ENCODE measurements at places on chromosomes 11 and 22.
A peak's percentile ranks its signal among the peaks of the same experiment; 100 is the strongest.

GRCh38 chr11:1446623-1447022 lies 40.0 kb downstream of the MOB2 start:
- DNase-seq = no peak

- no peak for DNase-seq
These were observed 4.8 kb upstream of the CD248 start for GRCh38 chr11:66321606-66322005.

DNA sequence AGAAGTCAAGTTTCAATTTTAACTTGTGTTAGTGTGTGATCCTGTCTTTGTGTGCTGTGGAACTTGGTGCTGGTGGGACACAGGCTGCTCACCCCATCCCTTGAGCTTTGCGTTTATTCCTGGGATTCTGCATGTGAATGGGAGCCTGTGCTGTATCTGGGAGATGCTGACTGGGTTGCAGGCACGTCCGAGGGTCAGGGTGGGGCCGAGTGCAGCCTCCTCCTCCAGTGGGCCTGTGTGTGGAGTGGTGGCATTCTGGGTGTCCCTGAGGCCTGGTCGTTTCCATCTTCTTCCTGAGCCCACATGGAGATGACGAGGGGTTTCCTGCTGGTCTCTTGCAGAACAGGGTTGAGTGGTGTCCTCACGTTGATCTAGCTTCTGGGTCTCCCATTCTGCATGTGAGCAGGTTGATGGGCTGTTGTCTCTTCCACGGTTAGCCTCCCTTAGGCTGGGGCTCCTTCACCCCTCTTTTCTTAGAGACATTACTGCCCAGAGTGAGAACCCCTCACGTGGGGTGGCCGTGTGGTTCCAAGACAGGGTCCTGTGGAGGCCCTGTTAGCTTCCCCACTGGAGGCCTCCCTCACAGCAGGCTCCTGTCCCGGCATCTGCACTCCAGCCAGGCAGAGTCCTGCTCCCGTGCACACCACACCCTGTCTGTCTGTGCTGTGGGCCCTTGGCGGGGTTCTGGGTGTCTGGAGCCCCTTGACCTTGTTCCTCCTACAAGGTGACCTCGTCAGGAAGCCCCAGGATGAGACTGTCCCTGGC lies 4.9 kb downstream of the PTDSS2 start:
- DNase-seq = no peak

GRCh38 chr11:64687643-64688533 lies 35.1 kb downstream of the NRXN2 start:
- no peak for DNase-seq

DNA sequence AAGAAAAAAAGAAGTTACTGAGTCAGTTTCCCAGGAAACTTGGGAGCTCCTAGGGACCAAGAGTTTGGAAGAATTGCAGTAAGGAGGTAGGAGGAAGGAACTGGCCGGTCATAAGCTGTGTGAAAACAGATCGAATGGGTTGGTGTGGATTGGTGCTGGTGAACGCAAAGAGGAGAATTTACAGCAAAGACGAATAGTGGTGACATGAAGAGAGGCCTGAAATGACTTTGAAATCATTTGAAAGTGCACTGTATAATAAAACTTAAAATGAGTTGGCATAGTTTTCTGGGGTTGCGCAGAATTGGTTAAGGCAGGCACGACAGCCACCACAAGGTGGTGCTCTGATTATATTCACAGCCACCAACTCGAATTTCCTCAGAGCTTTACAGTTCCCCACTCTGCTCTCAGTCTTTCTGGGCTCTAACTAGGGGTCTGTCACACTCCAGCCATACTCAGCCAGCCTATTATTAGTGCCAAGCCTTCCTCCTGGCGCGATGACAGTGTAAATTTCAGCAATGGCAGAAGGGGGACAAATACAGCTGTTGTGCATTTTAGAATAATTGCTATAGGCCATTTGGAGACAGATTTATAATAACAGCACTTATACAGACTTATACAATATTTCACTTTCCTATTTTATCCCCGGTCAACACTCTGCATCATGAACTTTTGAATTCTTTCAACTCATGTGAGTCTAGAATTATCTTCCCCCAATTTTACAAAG lies 8.3 kb upstream of the HTR3B start:
- peak; percentile 54 for DNase-seq

DNA sequence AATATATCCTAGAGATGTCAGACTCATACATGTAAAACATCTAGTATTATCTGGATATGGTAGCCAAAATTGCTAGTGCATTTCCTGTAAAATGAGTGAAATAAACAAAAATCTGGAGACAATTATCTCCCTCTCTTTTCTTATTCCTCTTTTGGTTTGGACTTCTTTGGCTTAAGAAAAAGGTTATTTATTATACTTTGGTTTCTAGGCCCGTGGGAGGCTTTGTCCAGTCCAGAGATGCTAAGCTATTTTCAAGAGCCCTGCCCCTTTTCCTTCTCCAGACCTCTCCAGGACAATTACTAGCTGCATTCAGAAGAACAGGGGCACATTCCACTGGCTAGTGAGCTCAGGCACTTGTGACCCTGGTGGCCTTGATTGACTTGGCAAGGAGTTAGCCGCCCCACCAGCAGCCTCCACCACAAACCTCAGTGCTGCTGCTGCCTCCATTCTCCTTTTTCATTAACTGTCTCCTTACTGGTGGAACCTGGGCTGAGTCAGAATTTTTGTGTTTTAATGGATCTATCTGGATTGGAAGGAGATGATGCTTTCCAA lies 747.3 kb upstream of the TENM4 start:
- no peak for DNase-seq

- DNase-seq = peak; percentile 70
These were observed 17.9 kb downstream of the CRELD2 start for GRCh38 chr22:49936018-49936972.

DNA sequence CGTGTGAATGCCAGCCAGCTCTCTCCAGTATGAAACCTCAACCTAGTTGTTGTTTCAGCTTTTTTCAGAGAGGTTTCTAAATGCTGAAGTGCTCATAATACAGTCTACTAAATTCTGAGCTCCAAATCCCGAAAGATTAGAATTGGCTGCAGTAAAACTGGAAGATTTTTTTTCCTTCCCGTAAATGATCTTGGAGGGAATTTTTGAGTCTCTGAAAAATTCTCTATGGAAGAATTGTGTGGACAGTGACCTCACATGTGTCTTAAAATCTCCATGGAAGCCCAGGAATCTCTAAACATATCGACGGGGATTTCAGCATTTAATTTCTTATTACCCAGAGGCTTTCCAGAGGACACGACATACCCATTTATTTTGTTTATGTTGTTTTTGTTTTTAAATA lies 1499.2 kb downstream of the LRRC4C start:
- no peak for DNase-seq

DNA sequence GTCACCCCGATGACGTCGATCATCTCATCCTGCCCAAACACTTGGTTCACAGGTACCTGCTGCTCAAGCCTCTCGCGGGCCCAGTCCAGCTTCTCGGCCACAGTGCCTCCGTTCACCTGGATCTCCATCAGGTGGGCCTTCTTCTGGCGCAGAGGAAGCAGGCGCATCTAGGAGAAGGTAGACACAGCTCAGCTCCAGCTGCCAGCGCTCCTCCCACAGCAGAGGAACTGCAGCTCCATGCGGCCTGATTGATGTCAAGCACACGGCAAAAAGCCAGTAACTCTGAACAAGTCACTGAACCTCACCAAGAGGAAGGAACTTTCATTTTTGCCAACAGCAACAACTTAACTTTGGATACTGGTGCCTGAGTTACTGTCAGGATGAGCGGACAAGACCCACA lies 4.0 kb downstream of the RPL3 start:
- DNase-seq = no peak

- DNase-seq = no peak
These were observed 1.2 kb downstream of the SVIP start for GRCh38 chr11:22828373-22828772.

DNA sequence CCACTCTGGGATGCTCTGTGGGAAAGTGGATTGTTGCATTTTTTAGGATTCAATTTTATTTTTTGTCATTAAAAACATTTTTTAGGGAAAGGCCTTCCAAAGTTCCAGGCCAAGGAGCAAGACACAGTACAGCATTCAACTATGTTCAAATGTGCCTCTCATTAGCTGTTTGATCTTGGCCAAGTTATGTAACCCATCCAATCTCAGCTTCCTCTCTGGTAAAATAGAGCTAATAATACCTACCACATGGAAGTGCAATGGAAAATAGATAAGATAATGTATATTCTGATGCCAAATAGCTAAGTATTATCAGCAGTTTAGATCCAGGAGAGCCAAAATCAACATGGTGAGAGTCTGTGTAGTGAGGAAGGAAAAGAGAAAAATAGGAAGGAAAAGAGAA lies 220.3 kb upstream of the SESN3 start:
- no peak for DNase-seq

- DNase-seq = no peak
These were observed 37.7 kb downstream of the ST3GAL4 start for GRCh38 chr11:126393143-126393542.

GRCh38 chr11:32056438-32056837 lies 34.4 kb upstream of the RCN1 start:
- DNase-seq = no peak

DNA sequence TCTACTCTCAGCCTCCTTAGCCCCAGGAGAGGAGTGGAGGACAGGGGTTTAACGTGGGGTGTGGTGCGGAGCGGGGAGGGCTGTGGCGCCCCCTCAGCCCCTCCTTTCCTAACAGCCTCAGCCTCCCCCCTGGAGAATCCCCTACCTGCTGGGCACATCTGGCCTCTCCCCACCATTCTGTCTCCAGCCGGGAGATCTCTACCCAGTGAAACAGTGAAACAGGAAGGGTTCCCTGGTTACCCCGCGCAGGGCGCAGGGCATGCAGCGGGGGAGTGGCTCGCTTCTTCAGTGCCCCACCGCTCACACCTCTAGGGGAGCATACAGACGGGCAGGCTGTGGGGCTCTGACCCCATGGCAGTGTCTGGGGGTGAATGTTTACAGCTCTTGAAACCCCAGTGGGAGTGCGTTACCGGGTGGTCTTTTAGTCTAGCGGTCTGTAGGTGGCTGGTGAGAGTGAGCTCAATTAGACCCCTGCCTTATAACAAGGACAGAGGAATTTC lies 54.7 kb upstream of the CCDC188 start:
- no peak for DNase-seq
